ENCODE measurements at places on chromosomes 6 and 20. TPM values are rescaled to one million over a fixed set of nuclear protein-coding genes. Genes with fewer than 3 reads are reported as not detected.

DNA sequence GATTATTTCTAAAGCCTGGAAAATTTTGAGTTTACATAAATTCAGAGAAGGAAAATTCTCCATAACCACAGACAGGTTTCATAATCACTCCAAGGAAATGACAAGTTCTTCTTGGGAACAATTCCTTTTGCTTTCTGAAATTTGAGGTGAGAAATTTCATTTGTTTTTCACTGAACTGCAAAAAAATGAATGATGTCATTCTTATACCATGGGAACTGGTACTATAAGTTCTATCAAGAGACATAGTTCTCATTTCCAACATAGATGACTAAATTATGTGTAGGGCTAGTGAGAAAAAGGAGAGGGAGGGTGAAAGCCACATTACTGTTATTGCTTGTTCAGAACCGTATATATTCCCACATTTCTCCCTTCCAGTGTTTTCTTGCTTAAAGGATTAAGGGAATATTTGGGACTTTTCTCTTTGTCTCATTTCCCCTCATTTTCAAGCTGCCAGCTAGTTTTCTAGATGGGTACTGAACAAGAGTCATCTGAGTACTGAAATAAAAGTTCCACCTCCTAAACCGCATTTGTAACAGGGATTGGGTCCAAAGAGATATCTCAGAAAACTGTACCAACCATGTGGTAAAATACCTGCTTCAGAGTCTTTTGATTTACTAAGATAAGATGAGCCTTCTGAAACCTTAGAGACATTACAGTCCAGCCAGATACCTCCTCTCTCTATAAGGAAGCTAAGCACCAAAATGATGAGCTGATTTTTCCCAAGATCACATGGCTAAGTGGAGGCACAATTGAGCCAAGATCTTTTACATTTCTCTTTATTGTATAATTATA, 144.3 kb upstream of the PRDM1 start:
- no peak overlapping the region for H3K27ac ChIP-seq
- H3K27me3 ChIP-seq, result no peaks in the 10 kb centered on the region
- H3K4me1 ChIP-seq, result peaks cover 11% of the 10 kb centered on the region
- no peak overlapping the region for H3K4me3 ChIP-seq
- DNase-seq, result no peak

The OOEP gene
- total RNA-seq, result not detected

DNA sequence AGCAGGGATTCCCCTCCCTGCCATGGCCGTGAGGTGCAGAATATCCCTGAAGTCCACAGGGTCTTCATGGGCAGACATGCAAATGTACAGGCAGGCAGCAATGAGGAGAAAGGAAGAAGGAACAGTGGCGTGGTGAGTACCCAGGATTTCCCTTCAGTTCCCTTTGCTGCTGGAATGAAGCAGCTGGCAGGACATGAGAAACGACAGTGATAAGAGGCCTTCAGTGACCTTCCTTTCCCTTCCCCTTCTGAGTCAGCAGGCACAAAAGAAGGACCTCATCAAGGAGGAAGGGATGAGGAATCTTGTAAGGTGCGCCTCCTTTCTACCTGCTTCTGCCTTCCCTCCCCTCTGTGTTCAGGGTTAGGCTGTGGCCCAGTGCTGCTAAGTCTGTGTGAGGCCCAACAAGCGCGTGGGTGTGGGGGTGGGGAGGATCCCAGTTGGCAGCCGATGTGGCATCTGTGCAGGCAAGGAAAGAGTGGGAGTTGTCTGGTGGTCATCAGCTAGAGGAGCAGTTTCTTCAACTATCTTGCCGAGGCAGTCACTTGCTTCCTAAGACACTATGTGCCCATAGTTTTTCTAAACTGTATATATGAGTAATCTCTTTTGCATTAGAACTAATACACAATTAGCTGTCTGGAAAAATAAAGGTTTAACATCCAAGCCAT, 29.5 kb upstream of the FBXO9 start:
- no peak overlapping the region for H3K4me3 ChIP-seq
- H3K27me3 ChIP-seq, result no peaks in the 10 kb centered on the region
- H3K4me1 ChIP-seq, result no peaks in the 10 kb centered on the region
- H3K27ac ChIP-seq, result no peak overlapping the region
- peaks cover 3% of the 10 kb centered on the region for H3K36me3 ChIP-seq

- H3K27ac ChIP-seq, result no peak overlapping the region
- H3K36me3 ChIP-seq, result no peaks in the 10 kb centered on the region
- H3K4me3 ChIP-seq, result no peak overlapping the region
- H3K4me1 ChIP-seq, result no peaks in the 10 kb centered on the region
- no peaks in the 10 kb centered on the region for H3K27me3 ChIP-seq
These were observed 20.2 kb upstream of the FHL5 start for GRCh38 chr6:96542702-96543101.

The CLDN20 gene
- not detected for total RNA-seq

The HLA-DRB1 gene
- total RNA-seq, result not detected

DNA sequence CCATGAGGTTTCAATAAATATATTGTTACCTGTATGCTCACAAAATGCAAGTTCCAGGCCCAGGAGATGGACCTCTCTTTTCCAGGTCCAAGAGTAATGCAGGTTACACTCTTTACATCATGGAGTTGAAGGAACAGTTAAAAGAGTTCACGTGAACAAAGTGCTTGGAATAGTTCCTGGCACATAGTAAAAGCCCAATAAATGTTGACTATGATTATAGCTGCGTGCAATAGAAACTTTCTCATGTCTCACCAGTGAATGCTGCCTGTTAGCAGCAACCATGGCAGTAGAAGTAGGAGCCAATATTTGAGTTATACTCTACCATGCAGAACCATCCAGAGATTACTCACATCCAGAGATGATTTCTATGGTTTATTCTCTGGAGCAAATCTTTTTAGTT, 707.5 kb downstream of the DHX35 start:
- no peaks in the 10 kb centered on the region for H3K36me3 ChIP-seq
- H3K4me1 ChIP-seq, result no peaks in the 10 kb centered on the region
- no peak overlapping the region for H3K27ac ChIP-seq

The FABP7 gene
- not detected for total RNA-seq

DNA sequence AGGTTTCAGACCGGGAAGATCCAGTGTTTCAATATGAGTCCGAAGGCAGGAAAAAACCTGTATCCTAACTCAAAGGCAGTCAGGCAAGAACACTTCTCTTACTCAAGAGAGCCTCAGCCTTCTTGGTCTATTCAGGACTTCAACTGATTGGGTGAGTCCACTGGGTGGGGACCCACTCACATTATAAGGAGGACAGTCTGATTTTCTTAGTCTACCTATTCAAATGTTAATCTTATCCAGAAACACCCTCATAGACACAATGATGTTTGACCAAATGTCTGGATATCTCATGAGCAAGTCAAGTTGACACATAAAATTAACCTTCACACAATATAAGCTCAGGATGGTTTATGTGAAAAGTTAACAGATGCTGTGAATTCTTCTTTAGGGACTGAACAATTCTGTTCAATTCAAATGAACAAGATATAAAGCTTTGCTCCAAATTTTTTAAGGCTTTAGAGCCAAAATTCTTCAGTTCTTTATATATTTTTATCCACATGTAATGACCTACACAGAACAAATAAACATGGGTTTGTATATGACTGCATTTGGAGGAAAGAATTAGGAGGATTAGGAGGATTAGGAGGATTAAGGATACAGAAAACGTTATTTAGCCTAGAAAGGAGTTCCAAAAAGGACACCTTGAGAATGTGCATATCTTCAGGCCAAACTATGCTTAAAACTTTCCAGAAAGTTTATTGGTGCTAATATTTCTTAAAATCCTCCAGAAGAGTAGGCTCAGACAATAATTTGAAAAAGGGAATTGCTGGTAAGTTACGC, 35.3 kb upstream of the LAMA2 start:
- H3K4me3 ChIP-seq, result no peak overlapping the region
- DNase-seq, result no peak
- H3K36me3 ChIP-seq, result no peaks in the 10 kb centered on the region
- no peaks in the 10 kb centered on the region for H3K4me1 ChIP-seq
- no peak overlapping the region for H3K27ac ChIP-seq

GRCh38 chr6:141610741-141611140, 522.0 kb upstream of the GJE1 start:
- no peak overlapping the region for H3K27ac ChIP-seq
- no peak overlapping the region for H3K4me3 ChIP-seq
- H3K36me3 ChIP-seq, result no peaks in the 10 kb centered on the region
- H3K4me1 ChIP-seq, result no peaks in the 10 kb centered on the region

DNA sequence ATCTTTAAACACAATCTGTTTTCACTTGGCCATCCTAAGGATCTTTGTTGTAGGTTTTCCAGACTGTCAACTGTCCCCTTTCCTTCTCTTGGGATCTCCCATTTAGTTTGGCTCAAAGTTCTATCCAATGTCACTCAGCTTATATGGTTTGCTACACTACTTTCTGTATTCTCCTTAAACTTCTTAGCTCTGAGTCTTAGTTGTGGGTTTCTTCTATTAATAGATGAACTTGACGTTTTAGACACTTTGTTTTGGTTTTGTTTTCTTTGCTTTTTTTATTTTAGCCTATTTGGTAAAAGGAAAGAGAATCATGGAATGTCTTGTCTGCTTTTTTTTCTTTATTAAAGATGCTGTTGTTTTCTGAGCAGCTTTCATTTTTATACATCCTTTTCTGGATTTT, 11.4 kb downstream of the RMND1 start:
- no peak for DNase-seq
- H3K4me1 ChIP-seq, result peaks cover 41% of the 10 kb centered on the region
- no peaks in the 10 kb centered on the region for H3K36me3 ChIP-seq
- H3K27ac ChIP-seq, result no peak overlapping the region
- no peak overlapping the region for H3K4me3 ChIP-seq
- no peaks in the 10 kb centered on the region for H3K27me3 ChIP-seq
